IMR-90 (cell line): ENCODE measurements at places on chromosomes 11 and 22. TPM values are rescaled to one million over a fixed set of nuclear protein-coding genes. Genes with fewer than 3 reads are reported as not detected.
A peak's percentile ranks its signal among the peaks of the same experiment; 100 is the strongest.

DNA sequence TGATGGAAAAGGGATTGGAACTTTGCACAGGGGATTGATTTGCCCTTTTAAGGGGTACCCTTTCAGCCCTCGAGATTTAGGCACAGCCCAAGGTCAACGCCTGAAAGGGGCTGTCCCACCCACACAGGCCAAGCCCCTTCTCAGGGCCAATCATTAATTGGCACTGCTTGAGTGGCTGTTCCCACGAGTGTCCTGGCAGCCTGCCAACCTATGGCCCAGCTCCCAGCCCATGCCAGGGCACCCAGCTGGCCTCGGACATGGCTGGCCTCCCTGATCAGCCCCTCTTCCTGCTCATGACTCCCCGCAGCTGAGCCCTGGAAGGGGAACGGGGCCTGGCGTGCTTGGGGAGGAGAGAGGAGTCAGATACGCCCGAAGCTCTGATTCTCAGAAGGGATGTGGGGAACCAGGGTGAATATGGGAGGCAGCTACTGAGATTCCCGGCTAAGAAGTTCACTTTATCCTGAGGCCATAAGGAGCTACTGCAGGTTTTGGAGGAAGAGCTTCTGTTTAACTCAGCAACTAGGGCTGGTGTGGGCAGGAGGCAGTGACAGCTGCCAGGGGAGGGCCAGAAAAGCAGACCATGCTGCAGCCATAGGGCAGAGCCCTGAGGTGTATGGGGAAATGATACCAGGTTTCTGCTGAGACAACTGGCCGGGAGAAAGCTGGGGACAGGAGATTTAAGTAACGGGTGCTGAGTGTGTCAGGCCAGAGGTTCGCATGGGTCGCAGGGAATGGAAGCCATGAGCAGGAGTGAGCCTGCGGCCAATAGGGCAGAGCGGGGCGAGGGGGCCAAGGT is 30.0 kb downstream of the WNT7B start:
- DNase-seq, result no peak

- DNase-seq, result peak; percentile 18
These were observed 192.6 kb downstream of the CASP12 start for GRCh38 chr11:104705490-104706190.

GRCh38 chr11:126332221-126332711 is 23.2 kb upstream of the ST3GAL4 start:
- DNase-seq, result peak; percentile 90

DNA sequence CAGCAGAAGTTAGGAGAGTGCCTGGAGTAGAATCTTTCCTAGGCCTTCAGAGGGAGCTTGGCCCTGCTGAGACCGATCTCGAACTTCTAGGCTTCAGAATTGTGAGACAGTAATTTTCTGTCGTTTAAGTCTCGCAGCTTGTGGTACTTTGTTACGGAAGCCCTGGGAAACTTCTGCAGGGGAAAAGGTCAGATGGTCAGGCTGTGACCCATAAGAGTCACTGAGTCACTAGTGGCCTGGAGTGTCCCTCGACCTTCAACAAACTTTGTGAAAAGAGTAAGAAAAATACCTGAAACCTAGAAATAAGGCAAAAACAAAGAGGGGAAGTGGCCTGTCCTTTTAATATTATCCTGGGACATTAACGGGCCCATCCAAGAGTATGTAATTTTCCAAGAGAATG is 34.6 kb downstream of the CSNK2A3 start:
- DNase-seq, result no peak

Gene MMP13
- total RNA-seq, result not detected in 2 replicates

Gene APOBEC3B
- 17.2 and 17.6 TPM in 2 replicates for total RNA-seq
